Fibroblast of lung (primary cell): ENCODE measurements at places on chromosomes 1 and 21. TPM values are rescaled to one million over a fixed set of nuclear protein-coding genes. Genes with fewer than 3 reads are reported as not detected.

DNA sequence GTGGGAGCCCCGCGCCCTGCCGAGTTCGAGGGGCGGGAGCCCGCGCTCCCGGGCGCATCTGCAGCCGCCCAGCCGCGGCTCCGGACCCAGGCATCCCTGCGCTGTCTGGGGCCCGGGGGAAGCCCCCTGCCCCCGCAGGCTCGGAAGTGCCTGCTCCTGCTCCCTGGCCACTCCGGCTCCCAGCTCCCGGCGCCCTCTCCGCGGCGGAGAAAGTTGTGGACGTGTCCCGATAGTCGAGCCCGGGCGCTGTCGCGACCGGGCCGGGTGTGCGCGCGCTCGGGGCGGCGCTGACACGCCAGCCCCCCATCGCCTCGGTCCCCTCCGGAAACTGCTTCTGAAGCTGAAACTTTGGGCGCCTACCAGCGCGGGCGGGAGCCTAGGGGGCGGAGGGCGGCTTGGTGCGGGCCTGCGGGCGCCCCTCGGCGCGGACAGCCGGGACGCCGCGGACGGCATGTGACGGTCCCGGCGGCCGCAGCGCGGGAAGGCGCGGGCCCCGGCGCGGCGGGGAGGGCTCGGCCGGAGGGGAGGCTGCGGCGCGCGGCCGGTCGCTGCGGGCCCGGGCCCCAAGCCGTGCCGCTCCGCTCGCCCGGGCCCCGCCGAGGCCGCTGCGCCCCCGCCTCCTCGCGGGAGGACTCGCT, 515 bp downstream of the MAN1C1 start:
- DNase-seq, result no peak

DNA sequence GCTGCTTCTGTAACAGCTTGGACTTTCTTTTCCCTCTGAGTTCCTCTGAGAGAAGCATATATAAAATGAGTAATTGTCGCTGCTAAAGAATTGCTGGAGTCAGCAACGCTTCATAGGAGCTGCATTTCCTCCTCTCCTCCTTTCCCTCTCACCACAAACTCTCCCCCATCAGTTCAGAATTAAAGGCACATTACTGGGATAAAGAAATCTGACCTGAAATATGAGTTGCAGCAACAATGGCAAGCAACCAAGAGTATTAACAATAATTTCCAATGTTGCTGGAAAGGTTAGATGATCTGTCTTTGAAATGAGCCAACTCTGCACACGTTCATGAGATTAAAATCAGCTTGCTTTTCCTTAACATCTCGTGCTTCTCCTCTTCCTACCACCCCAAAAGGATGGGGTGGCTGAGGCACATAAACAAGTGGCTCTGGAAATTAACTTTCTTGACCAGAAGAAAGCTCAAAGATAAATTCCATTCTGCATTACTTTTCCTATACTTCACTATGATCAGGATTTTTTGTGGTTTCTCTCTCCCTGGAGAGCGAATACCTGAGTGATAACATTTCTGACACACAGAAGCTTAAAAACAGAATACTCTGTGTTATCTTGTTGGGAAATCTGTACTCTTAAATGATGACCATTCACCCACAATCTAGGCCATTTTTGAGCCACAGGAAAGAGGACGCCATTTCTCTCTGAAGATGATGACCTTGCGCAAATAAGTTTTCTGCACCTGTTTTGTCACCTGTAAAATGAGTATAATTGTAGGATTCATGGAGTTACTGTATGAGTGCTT, 90.2 kb downstream of the TGFBR3 start:
- peak; percentile 85 for DNase-seq

GRCh38 chr1:77292551-77292950, 10.7 kb downstream of the AK5 start:
- DNase-seq, result no peak

C4BPB gene
- total RNA-seq, result not detected in 2 replicates
